ENCODE measurements at places on chromosomes 2 and 18.

DNA sequence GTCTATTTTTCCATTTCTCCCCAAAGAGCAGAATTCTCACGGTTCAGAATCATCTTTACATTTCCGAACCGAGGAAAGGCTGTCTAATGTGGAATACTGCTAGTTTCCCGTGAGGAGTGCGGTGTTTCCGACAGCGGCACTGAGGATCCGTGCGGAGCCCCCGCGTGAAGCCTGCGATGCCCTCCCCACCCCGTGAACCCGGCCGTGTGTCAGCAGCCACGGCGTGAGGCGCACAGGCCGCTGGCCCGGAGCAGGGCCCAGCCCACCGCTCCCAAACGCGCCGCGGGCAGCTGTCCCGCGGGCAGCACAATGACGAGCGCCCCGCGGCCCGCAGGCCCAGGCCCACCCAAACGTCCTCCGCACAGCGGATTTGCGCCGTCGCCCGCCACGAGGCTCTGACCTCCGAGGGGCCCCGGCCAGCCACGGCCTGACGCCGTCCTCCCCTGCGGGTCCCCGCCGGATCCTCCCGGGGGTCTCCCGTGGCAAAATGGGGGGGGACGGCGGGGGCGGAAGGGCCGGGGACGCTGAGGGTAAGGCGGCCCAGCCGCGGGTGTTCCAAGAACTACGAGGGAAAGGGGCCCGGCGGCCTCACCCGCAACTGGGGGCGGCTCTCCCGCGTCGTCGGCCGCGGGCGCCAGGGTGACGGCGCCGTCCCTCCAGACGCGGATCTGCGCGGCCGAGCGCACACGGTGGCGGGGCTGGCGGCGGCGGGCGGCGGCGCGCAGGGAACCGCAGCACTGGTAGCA lies 796 bp downstream of the SPIRE1 start:
- H3K4me1 ChIP-seq, result peaks cover 39% of the 10 kb centered on the region
- peaks cover 2% of the 10 kb centered on the region for H3K27me3 ChIP-seq
- peak overlapping the region; percentile 60 for H3K27ac ChIP-seq
- peak; percentile 70 for DNase-seq
- H3K36me3 ChIP-seq, result no peaks in the 10 kb centered on the region

GRCh38 chr2:101466426-101466825 lies 8.5 kb downstream of the RFX8 start:
- DNase-seq, result no peak
- H3K27me3 ChIP-seq, result peaks cover 19% of the 10 kb centered on the region
- H3K27ac ChIP-seq, result no peak overlapping the region
- H3K4me3 ChIP-seq, result no peak overlapping the region

GRCh38 chr18:57427429-57428201 lies 7.6 kb upstream of the ONECUT2 start:
- H3K4me1 ChIP-seq, result no peaks in the 10 kb centered on the region
- peaks cover 89% of the 10 kb centered on the region for H3K27me3 ChIP-seq
- peak overlapping the region; percentile 68 for H3K4me3 ChIP-seq
- DNase-seq, result no peak

DNA sequence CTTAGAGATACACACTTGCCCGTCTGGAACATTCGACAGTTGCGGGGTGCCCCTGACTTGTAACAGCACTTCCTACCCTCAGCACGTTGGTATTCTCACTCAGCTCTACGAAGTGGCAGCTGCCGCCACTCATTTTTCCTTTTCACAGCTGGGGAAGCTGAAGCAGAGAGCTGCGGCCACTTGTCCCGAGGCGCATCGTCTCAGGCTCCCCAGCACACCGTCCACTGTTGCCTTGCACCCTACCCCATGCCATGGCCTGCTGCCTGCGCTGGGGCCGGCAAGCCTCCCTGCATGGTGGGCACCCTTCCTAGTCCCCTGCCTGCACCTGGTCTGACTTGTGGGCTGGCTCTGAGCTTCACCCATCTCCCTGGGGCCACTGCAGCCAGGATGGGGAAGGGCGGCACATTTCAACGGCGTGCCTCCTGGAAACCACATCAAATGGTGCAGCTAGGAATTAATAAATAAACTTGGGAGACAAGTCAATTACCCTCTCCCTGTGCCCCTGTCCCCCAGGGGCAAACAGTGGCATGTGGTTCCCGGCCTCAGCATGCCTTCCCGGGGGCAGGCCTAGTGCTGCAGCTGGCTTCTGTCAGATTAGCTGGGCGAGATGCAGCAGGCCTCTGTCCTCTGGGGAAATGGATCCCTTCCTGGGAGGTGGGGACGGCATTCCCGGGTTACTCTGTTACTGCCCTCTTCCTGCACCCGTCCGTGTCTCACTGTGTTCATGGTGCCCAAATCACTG lies 64.7 kb upstream of the HAAO start:
- DNase-seq, result no peak
- H3K27ac ChIP-seq, result peak overlapping the region; percentile 84
- H3K36me3 ChIP-seq, result peaks cover 3% of the 10 kb centered on the region
- peaks cover 48% of the 10 kb centered on the region for H3K4me1 ChIP-seq
- H3K27me3 ChIP-seq, result no peaks in the 10 kb centered on the region

- H3K27ac ChIP-seq, result no peak overlapping the region
- H3K36me3 ChIP-seq, result no peaks in the 10 kb centered on the region
- H3K4me1 ChIP-seq, result peaks cover 5% of the 10 kb centered on the region
- no peaks in the 10 kb centered on the region for H3K27me3 ChIP-seq
- no peak overlapping the region for H3K4me3 ChIP-seq
- no peak for DNase-seq
Observed at GRCh38 chr2:16382451-16382850, 283.2 kb downstream of the CYRIA start.

DNA sequence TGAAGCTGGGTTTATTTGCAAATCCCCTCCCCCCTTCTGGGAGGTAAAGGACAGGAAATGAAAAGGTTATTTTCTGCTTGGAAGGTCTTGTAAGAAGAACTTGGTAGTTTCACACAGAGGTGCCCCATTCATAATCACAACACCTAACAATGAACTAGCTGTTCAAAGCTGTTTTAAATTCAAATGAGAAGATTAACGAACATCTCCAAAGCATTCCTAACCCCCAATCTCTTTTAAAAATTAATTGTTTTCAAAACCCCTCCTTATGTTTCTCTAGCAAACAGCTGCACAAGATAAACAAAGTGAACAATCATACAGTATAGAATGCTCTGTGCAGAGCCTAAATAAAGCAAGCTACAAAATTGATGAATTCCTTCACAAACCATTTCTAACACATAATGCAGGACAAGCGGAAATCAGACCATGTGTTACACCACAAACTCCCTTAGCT lies 271.4 kb downstream of the SATB2 start:
- H3K36me3 ChIP-seq, result no peaks in the 10 kb centered on the region
- DNase-seq, result no peak
- H3K4me3 ChIP-seq, result no peak overlapping the region
- H3K27ac ChIP-seq, result no peak overlapping the region

DNA sequence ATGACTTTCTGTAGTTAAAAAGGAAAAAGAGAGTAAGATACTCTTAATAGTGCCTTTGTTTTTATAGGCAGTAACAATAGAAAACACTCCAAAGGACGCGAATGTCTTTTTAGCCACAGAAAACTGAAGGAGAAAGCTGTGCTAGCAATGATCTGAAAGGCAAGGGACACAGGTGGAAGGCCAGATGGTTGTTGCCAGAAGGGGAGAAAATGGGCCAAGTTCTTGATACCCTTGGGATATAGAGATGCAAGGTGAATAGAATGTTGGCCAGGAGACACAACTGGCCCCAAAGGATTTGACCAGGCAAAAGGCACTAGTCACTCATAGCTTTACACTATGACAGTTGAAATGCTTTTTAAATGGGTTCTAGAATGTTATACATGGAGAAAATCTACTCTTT lies 180.0 kb downstream of the NRXN1 start:
- no peaks in the 10 kb centered on the region for H3K36me3 ChIP-seq
- no peak for DNase-seq
- H3K4me3 ChIP-seq, result no peak overlapping the region
- H3K27ac ChIP-seq, result no peak overlapping the region

- H3K4me1 ChIP-seq, result peaks cover 36% of the 10 kb centered on the region
- no peak for DNase-seq
- H3K4me3 ChIP-seq, result peak overlapping the region; percentile 43
- H3K27me3 ChIP-seq, result peaks cover 2% of the 10 kb centered on the region
- H3K36me3 ChIP-seq, result no peaks in the 10 kb centered on the region
Observed at GRCh38 chr2:235270291-235270690, 223.6 kb upstream of the AGAP1 start.

GRCh38 chr18:63158012-63158631 lies 161.4 kb downstream of the BCL2 start:
- H3K27me3 ChIP-seq, result no peaks in the 10 kb centered on the region
- DNase-seq, result no peak
- H3K27ac ChIP-seq, result no peak overlapping the region
- peaks cover 18% of the 10 kb centered on the region for H3K36me3 ChIP-seq
- peaks cover 31% of the 10 kb centered on the region for H3K4me1 ChIP-seq
- H3K4me3 ChIP-seq, result no peak overlapping the region

DNA sequence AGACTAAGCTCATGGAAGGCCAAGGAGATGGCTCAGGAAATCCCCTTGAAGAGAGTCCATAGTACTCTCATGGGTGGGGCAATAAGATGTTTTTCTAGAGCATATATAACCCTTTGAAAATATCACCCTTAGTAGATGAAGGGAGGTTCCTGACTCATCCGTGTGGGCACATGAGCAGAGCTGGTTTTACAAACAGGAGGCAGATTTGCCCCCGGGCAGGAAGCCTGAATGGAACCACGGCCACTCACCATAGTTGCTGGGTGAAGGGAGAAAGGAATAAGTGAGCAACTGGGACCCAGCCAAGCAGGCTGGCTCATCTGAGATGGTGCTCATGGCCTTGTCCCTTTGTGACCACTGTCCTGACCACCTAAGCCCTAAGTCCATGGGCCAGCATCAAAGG lies 29.0 kb upstream of the MAPRE3 start:
- no peak overlapping the region for H3K27ac ChIP-seq
- H3K4me3 ChIP-seq, result no peak overlapping the region
- peaks cover 6% of the 10 kb centered on the region for H3K4me1 ChIP-seq
- H3K27me3 ChIP-seq, result peaks cover 5% of the 10 kb centered on the region

- H3K36me3 ChIP-seq, result no peaks in the 10 kb centered on the region
- no peak overlapping the region for H3K4me3 ChIP-seq
- no peaks in the 10 kb centered on the region for H3K27me3 ChIP-seq
- no peak for DNase-seq
Observed at GRCh38 chr18:74609535-74609934, 11.9 kb downstream of the ZNF407 start.

GRCh38 chr18:44627280-44627679 lies 53.4 kb upstream of the SETBP1 start:
- DNase-seq, result no peak
- H3K4me3 ChIP-seq, result no peak overlapping the region
- no peak overlapping the region for H3K27ac ChIP-seq

GRCh38 chr2:177596866-177597265 lies 204.3 kb downstream of the AGPS start:
- no peaks in the 10 kb centered on the region for H3K27me3 ChIP-seq
- H3K4me3 ChIP-seq, result no peak overlapping the region
- no peak overlapping the region for H3K27ac ChIP-seq
- DNase-seq, result no peak
- H3K4me1 ChIP-seq, result peaks cover 44% of the 10 kb centered on the region
- no peaks in the 10 kb centered on the region for H3K36me3 ChIP-seq

- peaks cover 36% of the 10 kb centered on the region for H3K4me1 ChIP-seq
- H3K4me3 ChIP-seq, result peak overlapping the region; percentile 92
- H3K27me3 ChIP-seq, result peaks cover 3% of the 10 kb centered on the region
- no peaks in the 10 kb centered on the region for H3K36me3 ChIP-seq
- DNase-seq, result no peak
- peak overlapping the region; percentile 99 for H3K27ac ChIP-seq
Observed at GRCh38 chr2:42359304-42359964, 1.6 kb downstream of the COX7A2L start.

DNA sequence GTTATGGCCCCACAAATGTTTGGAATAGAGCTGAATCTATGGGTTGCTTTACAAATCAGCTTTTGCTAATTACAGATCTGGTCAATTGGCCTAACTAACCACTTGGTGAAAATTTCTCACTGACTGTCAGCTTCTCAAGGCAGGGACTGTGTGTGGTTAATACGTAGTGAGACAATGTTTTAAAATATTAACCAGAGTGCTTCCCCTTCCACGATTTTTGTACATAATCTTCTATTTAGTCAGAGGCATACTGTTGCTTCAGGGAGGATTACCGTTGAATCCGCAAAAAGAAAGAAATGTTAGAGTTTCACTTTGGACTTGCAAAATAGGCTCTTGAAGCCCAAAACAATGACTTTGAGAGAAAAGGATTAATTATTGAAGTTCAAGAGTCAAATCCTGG lies 14.9 kb upstream of the KCNS3 start:
- no peak overlapping the region for H3K4me3 ChIP-seq
- no peaks in the 10 kb centered on the region for H3K36me3 ChIP-seq
- H3K27ac ChIP-seq, result no peak overlapping the region

- peak overlapping the region; percentile 48 for H3K4me3 ChIP-seq
- H3K4me1 ChIP-seq, result peaks cover 20% of the 10 kb centered on the region
- DNase-seq, result no peak
Observed at GRCh38 chr2:42367835-42368234, 6.8 kb upstream of the COX7A2L start.

Measured in type B pancreatic cell (in vitro differentiated cells).